Muscle of leg (tissue), 16 donors: ENCODE measurements at places on chromosomes 16 and 17.
A peak's percentile ranks its signal among the peaks of the same experiment; 100 is the strongest.

DNA sequence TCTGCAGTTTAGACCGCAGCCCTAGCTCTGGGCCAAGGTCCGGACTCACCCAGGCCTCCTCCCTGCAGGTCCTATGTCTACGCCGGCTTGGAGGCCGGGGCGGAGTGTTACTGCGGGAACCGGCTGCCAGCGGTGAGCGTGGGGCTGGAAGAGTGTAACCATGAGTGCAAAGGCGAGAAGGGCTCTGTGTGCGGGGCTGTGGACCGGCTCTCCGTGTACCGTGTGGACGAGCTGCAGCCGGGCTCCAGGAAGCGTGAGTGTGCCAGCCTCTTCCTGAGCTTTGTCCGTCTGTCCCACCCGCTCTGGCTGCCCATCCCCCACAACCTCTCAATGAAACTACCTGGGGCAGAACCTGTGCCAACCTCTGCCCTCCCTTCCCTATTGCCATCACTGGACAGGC, 20.1 kb downstream of the WSCD1 start:
- DNase-seq: no peak

GRCh38 chr17:81143717-81144422, 21.4 kb upstream of the PVALEF start:
- DNase-seq: no peak

- DNase-seq: peak; percentile 57
Measured at GRCh38 chr17:55295411-55296170, 30.8 kb downstream of the HLF start.

GRCh38 chr16:48459167-48459566, 74.0 kb upstream of the SIAH1 start:
- DNase-seq: no peak

GRCh38 chr17:43645765-43646481, 15.8 kb downstream of the MEOX1 start:
- DNase-seq: peak; percentile 91

GRCh38 chr17:60390925-60391470, 935 bp downstream of the USP32 start:
- peak; percentile 57 for DNase-seq
